ENCODE measurements at places on chromosomes 6 and 20.

GRCh38 chr20:35849706-35850105 lies 77.9 kb downstream of the PHF20 start:
- no peak for DNase-seq

DNA sequence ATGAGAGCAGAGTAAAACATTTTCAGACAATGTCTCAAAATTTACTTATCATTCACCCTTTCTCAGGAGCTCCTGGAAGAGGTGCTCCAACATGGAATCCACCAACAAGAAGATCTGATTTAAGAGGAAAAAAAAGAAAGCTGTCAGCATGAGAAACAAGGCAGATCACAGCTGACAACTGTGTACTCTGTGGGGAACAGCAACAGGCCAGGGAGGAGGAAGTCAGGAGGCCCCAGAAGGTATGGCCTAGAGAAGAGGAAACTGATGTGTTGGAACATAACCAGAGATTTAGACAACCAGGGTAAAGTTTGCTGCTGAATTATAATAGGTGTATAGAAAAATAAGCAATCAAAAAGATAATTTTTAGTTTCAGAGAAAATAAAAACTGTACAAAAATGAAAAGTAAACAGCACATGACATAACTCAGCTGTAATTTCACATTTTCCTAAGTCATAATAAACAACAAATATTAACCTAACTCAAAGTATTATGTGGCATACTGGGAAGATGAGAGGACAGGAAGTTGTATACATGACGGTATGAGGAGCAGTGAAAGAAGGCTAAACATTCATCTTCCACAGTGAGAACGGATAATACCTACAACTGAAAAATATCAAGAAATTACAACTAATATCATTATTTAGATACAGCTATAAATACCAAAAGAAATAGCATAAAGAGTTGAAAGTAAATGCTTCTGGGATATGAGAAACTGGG lies 113.6 kb upstream of the EMILIN3 start:
- DNase-seq: no peak

DNA sequence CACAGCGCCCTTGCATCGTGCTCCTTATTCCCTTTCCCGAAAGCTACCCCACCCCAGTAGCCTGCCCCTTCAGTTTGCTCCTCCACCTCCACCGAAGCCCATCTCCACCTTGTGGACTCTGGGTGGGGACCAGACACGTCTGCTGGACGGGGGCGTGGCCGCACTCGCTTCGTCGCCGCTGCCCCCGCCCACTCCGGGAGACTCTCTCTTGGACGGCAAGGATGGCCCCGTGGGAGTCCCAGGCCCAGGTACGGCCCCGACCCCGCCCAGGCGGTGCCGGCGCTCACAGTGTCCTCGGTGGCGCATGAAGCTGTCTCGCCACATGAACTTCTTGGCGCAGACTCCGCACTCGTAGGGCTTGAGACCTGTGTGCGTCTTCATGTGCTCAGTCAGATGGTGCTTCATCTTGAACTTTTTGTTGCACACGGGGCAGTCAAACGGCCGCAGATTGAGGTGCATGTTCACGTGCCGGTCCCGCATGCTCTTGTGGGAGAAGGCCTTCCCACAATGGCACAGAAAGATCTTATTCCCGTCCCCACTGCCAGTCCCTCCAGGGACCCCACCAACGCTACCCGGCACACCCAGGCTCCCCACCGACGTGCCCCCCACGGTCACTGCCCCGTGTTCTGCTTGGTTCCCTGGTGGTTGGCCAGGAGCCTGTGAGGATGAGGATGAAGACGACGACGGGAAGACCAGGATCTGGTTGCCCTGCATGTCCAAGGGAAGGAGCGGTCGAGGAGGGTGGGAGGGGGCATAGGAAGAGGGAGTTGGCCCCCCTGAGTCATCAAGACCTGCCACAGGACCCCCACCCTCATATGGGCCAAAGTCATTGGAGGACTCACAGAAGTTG lies 1.3 kb upstream of the TAPBP start:
- no peak for DNase-seq

DNA sequence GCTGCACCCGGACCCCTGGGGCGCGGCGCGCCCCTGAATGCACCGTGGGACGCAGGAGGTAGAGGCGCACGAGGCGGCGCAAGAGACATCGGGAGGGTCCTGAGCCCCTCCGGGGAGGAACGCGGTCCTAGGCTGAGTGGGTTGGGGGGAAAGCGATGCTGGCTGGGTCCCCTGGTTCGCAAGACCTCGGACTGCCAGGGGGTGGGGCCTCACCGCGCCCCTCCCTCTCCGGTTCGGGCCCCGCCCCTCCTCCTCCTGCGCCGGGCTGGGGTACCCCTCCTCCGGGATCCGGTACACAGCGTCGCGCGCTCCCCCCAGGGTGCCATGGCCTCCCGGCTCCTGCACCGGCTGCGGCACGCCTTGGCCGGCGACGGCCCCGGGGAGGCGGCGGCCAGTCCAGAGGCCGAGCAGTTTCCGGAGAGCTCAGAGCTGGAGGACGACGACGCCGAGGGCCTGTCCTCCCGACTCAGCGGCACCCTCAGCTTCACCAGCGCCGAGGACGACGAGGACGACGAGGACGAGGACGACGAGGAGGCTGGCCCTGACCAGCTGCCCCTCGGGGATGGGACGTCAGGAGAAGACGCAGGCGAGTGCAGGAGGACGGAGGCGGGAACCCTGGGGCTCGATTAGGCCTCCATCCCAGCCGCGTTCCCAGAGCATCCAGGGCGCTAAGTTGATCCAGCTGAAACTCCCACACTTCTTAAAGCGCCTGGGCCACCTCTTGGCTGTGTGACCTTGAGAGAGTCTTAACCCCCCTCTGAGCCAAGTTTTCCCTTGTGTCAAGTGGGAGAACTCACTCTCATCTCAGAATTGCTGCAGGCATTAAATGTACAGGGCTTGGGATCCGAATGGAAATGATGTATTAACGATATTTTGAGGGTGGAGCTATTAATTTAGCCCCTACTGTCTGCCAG lies 541 bp downstream of the SNX21 start:
- peak; percentile 17 for DNase-seq

- DNase-seq: no peak
These were observed 40.0 kb downstream of the HEBP2 start for GRCh38 chr6:138443979-138444378.

DNA sequence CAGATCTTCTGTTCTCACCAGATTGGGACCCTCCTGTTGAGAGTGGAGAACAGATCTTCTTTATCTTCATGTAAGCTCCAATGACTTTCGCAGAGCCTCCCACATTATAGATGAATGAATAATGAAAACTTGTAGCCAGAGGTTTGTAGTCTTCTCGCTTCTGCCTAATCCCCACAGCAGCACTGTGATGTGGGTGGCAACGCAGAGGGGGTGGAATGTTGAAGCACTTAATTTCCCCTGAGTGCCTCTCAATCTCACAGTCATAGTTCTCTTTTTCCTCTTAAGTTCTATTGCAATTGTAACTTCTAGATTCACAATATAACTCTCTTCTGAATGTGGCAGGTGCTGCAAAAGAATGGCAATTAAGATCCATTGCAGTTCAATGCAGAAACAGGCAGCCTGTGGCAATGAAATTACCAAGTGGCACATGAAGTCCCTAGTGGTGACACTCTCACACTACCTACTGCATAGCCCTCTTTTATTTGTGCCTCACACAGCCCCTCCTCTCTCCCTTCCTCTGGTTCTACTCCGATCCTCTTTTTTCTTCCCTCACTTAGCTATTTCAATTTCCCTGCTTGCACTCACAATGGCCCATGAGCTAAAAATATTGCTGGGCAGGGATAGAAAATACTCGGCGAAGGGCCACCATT lies 281.9 kb downstream of the UBE3D start:
- DNase-seq: no peak

DNA sequence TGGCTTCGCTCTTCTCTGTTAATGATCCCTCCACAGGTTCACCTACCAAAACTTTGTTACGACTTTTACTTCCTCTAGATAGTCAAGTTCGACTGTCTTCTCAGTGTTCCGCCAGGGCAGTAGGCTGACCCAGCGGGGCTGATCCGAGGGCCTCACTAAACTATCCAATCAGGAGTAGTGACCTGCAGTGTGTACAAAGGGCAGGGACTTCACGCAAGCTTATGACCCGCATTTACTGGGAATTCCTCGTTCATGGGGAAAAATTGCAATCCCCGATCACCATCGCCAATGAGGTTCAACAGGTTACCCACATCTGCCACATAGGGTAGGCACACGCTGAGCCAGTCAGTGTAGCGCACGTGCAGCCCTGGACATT lies 771.4 kb upstream of the DEFB115 start:
- no peak for DNase-seq

- DNase-seq: no peak
These were observed 25.4 kb downstream of the ANKEF1 start for GRCh38 chr20:10060226-10060625.

GRCh38 chr6:110573136-110573535 lies 96.7 kb upstream of the SLC22A16 start:
- no peak for DNase-seq

DNA sequence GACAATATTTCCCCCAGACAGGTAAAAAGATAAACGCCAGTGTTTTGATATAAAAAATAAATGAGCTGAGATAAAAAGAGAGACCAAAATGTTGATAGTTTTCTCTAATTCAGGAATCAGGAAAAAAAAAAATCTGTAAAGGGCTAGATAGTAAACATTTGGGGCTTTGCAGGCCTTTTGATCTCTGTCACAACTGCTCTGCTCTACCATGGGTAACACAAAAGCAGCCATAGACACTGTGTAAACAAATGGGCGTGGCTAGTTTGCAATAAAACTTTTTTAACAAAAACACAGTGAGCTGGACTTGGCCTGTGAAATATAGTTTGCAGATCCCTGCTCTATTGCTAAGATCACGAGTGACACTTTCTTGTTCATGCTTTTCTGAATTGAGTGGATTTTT lies 219.1 kb upstream of the STXBP5 start:
- no peak for DNase-seq

- DNase-seq: no peak
These were observed 5.5 kb downstream of the ZNF334 start for GRCh38 chr20:46507760-46508407.

- DNase-seq: no peak
These were observed 336.4 kb upstream of the SOX4 start for GRCh38 chr6:21257125-21257524.

- DNase-seq: peak; percentile 91
These were observed at the start of gene RALY for GRCh38 chr20:33993576-33994221. Gene RALY, plus strand, starts transcription at chr20:33993911. Its CDS starts 78,164 bp downstream, at chr20:34072075.

GRCh38 chr6:47922391-47922790 lies 140.6 kb downstream of the OPN5 start:
- no peak for DNase-seq

DNA sequence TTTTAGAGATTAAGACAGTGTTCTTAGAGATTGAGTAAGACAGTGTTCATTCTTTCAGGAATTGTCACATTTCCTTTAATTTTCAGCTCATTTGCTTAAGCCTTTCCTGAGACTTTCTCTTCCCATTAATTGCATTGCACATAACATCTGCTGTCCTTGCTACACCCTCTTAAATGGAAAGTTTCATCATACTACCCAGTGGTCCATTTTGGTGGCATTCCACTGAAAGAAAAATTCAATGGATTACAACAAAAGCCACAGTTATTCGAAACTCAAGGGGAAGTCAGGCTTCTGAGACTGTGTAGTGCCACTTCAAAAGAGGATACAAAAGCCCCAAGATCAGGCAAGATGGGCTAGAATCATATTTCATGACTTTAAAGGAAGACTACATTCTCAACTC lies 64.0 kb downstream of the RSPO3 start:
- DNase-seq: no peak

Data from activated T-helper 9 cell treated with anti-CD3 and anti-CD28 coated beads, Interleukin-2, amount 50 U/mL, for 16 hours (primary cell).